ENCODE measurements at places on chromosomes 7 and 10. TPM values are rescaled to one million over a fixed set of nuclear protein-coding genes. Genes with fewer than 3 reads are reported as not detected.
A peak's percentile ranks its signal among the peaks of the same experiment; 100 is the strongest.

DNA sequence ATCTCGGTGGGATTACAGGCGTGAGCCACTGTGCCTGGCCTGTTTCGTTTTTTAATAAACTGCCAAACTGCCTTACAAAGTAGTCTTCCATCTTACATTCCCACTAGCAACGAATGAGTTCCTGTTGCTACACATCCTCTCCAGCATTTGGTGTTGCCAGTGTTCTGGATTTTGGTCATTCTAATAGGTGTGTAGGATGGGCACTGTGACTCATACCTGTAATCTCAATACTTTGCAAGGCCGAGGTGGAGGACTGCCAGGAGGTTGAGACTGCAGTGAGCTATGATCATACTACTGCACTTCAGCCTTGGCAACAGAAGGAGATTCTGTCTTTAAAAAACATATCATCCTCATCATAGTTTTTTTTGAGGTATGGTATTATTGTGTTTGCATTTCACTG is 21.4 kb upstream of the RSBN1L start:
- no peak overlapping the region for H3K4me3 ChIP-seq
- no peaks in the 10 kb centered on the region for H3K4me1 ChIP-seq
- H3K27ac ChIP-seq, result no peak overlapping the region
- H3K36me3 ChIP-seq, result no peaks in the 10 kb centered on the region

DNA sequence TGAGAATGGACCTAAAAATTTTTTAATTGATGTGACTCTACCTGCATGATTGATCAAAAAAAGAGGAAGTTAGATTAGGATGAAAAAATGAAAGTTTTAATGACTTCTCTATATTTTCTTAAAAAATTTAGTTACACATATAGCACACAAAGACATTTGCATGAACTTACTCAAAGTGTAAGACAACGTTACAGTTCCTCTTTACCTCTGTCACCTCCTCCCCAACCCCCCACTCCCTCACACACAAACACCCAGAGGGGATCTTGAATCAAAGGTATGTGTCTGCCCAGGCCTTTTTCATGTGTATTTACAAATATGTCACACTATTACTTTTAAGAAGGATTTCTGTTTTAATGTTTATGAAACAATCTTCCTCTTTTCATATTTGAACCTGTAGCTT is 20.6 kb upstream of the CDCA7L start:
- H3K27ac ChIP-seq, result no peak overlapping the region
- no peak overlapping the region for H3K4me3 ChIP-seq
- peaks cover 9% of the 10 kb centered on the region for H3K4me1 ChIP-seq
- H3K27me3 ChIP-seq, result no peaks in the 10 kb centered on the region

DNA sequence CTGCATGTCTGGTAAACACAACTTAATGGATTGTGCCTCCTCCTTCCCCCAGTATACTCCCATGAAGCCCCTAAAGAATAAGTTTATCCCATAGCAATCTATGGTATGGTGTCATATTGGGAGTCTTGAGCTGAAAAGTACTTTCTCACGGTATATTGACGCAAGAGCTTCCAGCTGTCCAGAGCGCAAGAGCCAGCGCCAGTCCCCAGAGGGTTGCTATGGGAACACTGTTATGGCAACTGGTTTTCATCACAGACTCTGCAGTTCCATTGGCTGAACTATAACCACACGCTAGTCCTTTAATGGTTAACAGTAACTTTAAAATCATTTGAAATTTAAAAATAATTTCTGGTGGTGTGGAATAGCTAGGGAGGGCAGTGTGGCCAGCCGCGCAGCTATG is 46.9 kb downstream of the PRPF18 start:
- no peak for DNase-seq
- no peaks in the 10 kb centered on the region for H3K27me3 ChIP-seq
- H3K4me1 ChIP-seq, result no peaks in the 10 kb centered on the region
- H3K36me3 ChIP-seq, result peaks cover 18% of the 10 kb centered on the region
- no peak overlapping the region for H3K4me3 ChIP-seq
- no peak overlapping the region for H3K27ac ChIP-seq

- H3K27me3 ChIP-seq, result no peaks in the 10 kb centered on the region
- H3K27ac ChIP-seq, result no peak overlapping the region
- H3K4me1 ChIP-seq, result peaks cover 31% of the 10 kb centered on the region
- no peak for DNase-seq
Measured at GRCh38 chr10:17058093-17058492, 71.5 kb downstream of the CUBN start.

DNA sequence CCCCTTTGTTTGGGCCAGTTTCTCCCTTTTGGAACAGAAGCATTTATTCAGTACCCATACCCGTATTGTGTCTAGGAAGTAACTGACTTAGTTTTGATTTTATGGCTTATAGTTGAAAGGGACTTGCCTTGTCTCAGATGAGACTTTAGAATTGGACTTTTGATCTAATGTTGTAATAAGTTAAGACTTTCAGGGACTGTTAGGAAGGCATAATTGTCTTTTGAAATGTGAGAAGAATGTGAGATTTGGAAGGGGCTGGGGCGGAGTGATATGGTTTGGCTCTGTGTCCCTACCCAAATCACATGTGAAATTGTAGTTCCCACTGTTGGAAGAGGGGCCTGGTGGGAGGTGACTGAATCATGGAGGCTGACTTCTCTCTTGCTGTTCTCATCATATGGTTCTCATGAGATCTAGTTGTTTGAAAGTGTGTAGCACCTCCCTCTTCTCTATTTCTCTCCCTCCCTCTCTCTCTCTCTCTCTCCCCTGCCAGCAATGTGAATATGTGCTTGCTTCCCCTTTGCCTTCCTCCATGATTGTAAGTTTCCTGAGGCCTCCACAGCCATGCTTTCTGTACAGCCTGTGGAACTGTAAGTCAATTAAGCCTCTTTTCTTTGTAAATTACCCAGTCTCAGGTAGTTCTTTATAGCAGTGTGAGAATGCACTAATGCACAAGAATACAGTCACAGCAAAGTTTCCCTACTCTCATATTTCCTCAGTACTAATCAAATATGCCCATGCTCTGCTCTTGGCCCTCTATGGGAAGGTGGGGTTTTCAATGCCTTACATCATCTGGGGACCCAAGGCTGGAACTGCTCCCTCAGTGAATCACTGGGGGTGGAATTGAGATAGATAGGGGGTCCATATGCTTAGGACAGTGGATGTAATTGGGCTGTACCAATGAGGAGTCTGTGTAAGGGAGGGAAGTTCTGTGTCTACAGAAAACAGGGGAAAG is 17.2 kb upstream of the AKR1C1 start:
- H3K4me3 ChIP-seq, result no peak overlapping the region
- H3K27ac ChIP-seq, result no peak overlapping the region
- peaks cover 2% of the 10 kb centered on the region for H3K36me3 ChIP-seq

GRCh38 chr7:103059471-103059870 is 15.1 kb downstream of the FBXL13 start:
- no peak for DNase-seq
- H3K4me3 ChIP-seq, result no peak overlapping the region
- no peak overlapping the region for H3K27ac ChIP-seq
- peaks cover 2% of the 10 kb centered on the region for H3K36me3 ChIP-seq

DNA sequence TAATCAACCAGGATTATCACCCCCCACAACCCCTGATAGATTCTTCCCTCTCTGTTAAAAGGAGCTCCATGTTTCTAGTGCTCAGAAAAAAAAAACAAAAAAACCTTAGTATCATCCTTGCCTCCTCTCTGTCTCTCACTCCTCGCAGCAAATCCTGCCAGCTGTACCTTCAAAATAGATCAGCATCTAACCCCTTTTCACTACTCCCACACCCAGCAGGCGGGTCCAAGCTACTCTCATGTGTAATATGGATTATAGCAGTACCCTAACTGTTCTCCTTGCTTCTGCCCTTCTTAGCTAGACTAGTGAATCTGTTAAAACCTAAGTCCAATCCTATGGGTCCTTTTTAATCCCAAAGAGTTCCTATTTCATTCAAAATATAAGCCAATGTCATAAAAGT is 667.4 kb downstream of the MAGI2 start:
- H3K27ac ChIP-seq, result no peak overlapping the region
- DNase-seq, result no peak
- no peak overlapping the region for H3K4me3 ChIP-seq
- H3K4me1 ChIP-seq, result no peaks in the 10 kb centered on the region

- H3K27me3 ChIP-seq, result peaks cover 23% of the 10 kb centered on the region
- H3K36me3 ChIP-seq, result no peaks in the 10 kb centered on the region
- no peak for DNase-seq
- H3K4me1 ChIP-seq, result no peaks in the 10 kb centered on the region
- H3K27ac ChIP-seq, result no peak overlapping the region
- H3K4me3 ChIP-seq, result no peak overlapping the region
Measured at GRCh38 chr7:151179946-151180345, 7.1 kb downstream of the ASB10 start.

DNA sequence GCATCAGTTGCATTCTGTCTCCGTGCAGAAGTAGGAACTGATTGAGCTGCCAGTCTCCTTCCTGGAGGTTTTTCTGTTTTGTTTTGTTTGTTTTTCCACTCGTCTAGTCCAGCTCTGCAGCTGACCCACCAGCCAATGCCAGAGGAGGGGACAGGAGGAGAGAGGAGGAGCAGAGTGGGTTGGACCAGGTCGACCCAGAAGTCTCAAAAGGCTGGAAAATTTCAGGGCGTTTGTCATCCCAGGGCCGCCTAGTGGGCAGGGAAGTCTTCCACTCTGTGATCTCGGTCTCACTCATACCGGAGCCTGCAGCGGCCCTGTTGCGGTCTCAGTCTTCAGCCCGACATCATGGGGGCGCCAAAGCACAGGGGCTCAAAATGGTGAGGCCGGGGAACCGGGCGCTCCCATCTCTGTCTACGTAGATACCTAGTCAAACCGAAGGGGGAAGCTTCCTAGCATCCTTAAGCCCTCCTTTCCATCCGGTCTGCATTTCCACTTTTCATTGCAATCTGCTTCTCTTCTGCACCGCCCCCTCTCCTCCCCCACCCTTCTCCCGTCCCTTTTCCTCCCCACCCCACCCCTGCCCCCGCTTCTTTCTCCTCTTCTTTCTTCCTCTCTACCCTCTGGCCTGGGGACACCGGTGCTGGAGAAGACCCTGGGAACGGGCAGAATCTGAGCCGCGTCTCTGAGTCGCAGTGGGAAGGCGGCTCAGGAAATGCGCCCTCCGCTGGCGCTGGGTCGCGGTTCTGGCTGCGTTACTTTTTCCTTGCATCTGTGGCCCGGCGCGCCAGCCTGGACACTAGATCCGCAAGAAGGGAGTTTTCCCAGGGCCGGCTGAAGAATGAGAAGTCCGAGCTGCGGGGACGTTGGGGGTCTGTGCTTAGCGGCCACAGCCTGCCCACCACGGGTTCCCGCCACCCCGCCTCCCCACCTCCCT is 16.2 kb upstream of the PAX2 start:
- peaks cover 94% of the 10 kb centered on the region for H3K27me3 ChIP-seq
- H3K36me3 ChIP-seq, result no peaks in the 10 kb centered on the region
- no peak overlapping the region for H3K27ac ChIP-seq
- peak; percentile 44 for DNase-seq

GRCh38 chr10:96244354-96244753 is 27.0 kb downstream of the BLNK start:
- H3K4me3 ChIP-seq, result no peak overlapping the region
- H3K4me1 ChIP-seq, result no peaks in the 10 kb centered on the region
- no peak for DNase-seq

DNA sequence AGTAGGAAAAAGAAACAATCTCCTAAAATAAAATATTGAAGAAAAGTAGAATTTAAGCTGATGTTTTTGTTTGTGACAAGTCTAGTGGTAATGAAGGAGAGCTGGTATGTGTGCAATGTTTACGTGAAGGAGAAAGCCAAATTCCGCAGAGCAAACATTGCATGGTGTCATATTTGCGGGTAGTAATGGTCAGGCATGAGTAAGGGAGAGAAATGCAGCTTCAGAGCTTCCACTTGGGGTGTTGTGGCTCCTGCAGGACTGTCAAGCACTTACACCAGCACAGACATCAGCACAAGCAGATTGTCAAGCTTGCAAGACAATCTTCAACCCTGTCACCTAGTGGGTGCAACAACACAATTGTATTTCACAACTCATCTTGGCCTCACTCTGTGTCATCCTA is 136.5 kb upstream of the ETV1 start:
- H3K27me3 ChIP-seq, result no peaks in the 10 kb centered on the region
- no peak overlapping the region for H3K27ac ChIP-seq
- no peaks in the 10 kb centered on the region for H3K4me1 ChIP-seq
- H3K36me3 ChIP-seq, result no peaks in the 10 kb centered on the region
- H3K4me3 ChIP-seq, result no peak overlapping the region

GRCh38 chr10:44978570-44979280 is at the start of gene DEPP1:
Gene DEPP1 (minus strand): TSS chr10:44978809. CDS start chr10:44978030, 779 bp downstream.
- peaks cover 12% of the 10 kb centered on the region for H3K4me1 ChIP-seq
- no peak within 1 kb of the TSS for H3K27ac ChIP-seq
- DNase-seq, result no peak
- H3K4me3 ChIP-seq, result peak within 1 kb of the TSS; percentile 32

The TMEM229A gene
- total RNA-seq, result not detected

The AOAH gene
- 5.3 TPM for total RNA-seq

The CPXM2 gene
- not detected for total RNA-seq

The MMD2 gene
- not detected for total RNA-seq

The CH25H gene
- total RNA-seq, result 0.16 TPM

The CLDN4 gene
- total RNA-seq, result 0.12 TPM

The LIPF gene
- total RNA-seq, result not detected

Data from activated naive CD8-positive, alpha-beta T cell treated with anti-CD3 and anti-CD28 coated beads for 36 hours (primary cell).